Stimulated activated CD4-positive, alpha-beta T cell treated with anti-CD3 and anti-CD28 coated beads, TNF-alpha, amount 100 ng/mL, for 1 hour (primary cell): ENCODE measurements at places on chromosomes 11 and 22.

DNA sequence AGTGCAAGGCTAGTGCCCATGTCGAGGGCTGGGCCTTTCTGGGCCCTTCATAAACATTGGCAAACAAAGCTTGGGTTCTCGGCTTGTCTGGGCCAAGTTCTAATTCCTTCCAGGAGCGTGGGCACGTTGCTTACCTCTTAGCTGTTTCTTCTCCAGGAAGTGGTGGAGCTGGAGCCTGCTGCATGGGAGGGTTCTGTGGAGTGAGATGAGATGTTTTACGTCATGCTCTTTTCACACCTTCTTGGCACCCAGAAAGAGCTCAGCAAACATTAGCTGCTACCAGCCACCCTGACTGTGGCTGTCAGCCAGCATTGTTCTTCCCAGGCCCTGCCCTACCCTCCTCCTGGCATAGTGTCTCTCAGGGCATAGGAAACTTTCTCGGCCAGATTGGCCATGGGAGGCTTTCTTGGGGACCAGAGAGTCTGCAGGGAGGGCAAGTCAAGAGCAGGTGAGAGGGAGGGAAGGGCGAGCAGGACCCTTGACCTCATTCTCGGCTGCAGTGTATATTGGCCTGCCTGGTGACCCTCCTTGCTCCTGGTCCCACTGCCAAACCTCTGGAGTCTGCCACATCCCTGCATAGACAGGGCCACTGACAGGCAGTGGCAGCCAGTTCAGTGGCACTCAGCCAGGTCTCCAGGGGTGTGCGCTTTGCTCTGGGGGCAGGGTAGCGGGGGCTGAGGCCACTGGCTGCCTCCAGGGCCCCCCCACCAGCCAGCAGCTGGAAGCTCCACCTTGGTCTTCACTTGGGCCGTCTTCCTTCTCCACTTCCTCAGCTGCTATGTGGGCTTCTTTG is 98.8 kb downstream of the BCR start:
- no peak for DNase-seq

DNA sequence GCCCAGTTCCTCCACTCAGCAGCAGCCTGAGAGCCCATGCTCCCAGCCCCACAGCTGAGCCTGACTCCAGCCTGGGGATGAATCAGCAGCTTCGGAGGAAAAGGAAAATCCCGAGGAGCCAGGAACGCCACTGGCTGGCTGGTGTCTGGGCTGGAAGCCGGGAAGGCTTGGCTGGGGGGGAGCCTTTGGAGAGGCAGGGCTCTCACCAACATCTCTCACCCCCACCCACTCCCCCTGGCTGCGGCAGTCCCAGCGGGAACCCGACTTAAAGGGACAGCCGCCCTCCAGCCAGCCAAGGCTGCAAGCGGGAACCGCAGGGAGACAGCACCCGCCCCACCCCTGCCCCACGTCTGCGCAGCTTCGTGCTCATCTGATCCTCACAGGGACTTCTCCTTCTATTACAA is 28.4 kb downstream of the KIAA0930 start:
- no peak for DNase-seq

DNA sequence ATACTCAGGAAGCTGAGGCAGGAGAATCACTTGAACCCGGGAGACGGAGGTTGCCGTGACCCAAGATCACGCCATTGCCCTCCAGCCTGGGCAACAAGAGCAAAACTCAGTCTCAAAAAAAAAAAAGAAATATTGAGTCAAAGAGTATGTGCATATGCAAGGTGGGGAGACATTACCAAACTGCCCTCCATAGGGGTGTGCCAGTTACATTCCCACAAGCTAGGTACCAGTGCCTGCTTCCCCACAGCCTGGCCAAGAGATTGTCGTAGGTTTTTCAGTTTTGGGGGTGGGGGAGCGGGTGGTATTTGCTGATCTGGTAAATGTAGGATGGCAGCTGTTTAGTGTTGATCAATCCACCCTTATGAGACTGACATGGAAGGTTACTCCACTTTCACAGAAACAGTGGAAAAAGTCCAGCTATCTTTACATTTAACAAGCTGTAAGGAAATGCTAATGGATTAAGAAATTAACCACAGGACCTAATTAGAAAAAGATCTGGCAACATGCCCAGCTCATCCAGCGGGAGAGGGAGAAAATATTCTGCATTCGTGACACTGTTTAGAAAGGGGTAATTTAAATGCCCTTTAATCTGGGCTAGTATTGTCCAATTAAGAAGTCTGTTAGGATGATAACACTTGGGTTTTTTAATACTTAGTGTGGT is 89.4 kb downstream of the PACS1 start:
- DNase-seq, result no peak

DNA sequence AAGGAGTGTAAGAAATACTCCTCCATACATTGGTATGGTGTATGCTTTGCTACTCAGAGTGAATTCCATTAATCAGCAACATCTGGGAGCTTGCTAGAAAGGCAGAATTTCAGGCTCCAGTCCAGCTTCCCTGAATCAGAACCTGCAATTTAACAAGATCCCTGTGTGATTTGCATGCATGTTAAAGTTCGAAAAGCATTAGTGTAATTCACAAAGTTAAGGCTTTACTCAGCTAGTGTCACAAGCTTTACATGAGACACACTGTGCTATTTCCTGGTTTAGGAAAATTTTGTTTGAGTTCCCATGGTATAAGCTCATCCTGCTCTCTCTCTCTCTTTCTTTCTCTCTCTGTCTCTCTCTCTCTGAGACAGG is 37.0 kb upstream of the HEPHL1 start:
- DNase-seq, result no peak

DNA sequence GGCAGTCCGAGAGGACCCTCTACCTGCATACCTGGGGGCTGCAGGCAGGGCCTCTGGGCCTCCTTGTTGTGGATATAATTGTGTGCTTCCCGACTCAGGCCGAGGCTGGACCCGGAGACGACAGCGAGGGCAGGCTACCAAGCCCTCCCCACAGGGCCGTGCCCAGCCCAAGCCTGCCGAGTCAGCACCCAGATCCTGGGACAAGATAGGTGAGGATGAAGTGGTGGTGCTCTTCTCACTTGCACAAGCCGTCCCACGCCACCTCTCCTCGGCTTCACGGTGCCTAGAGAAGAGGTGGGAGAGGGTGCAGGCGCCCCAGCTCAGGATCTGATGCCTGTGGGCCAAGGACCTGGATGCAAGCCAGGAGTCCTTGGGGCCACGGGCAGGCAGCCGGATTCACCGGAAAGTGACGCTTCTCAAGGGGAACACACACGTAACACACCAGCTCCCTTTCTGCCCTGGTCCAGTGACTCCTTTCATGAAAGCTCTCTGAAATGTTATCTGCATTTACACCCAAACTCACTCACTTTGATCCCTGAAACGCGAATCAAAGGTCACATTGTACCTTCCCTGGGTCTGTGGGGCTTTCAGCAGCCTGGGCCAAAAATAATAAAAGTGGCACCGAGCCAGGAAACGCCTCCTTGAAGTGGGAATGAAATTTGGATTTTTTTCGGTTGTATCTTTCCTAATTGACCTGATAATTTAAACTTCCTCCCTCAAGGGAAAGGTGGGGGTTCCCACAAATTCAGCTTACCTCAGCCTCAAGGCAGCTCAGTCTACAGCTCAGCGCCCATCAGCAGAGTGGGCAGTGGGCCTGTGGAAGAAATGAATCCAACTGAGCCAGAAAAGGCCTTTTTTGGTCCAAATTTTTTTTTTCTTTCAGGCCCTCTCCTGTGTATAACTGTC is 1.1 kb upstream of the GNB1L start:
- no peak for DNase-seq

- DNase-seq, result no peak
Observed at GRCh38 chr11:117642396-117642795, 154.6 kb downstream of the DSCAML1 start.

GRCh38 chr11:975827-976226 is 50.2 kb downstream of the AP2A2 start:
- no peak for DNase-seq

- DNase-seq, result no peak
Observed at GRCh38 chr11:95674657-95675358, 114.8 kb downstream of the FAM76B start.

- no peak for DNase-seq
Observed at GRCh38 chr22:50218996-50219727, 18.4 kb downstream of the SELENOO start.

DNA sequence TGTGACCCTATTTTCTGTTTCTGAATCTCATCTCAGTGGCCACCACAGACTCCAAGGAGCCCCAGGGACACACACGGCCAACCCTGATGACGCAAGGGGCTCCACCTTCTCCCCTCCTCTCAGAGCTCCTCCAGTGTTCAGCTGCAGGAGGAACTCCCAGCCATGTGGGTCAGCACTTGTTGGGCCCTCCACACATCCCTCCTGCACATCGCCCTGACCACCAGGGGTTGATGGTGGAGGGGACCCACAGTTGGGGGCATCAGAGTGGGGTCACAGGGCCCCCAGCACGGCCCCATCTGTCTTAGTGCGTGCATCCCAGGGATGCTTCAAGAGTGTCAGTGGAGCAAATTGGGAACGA is 499.6 kb downstream of the BRD1 start:
- DNase-seq, result no peak

DNA sequence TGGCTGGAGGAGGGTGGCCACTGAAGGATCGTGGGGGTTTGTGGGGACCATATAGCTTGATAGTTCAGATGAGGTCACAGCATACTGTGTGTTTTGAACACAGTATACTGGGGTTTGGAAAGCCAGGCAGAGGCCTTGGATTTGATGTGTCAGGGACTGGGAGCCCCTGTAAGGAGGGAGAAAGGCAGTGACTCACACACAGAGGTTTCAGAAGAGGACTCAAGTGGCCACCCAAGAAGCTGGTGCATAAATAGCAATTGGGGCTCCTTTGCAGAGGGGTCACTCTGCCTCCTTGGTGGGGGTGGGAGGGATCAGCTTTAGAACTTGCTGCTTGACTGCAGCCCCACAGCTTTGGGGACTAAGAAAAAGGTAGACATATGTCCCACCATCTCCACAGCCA is 39.3 kb downstream of the SLC5A1 start:
- no peak for DNase-seq

DNA sequence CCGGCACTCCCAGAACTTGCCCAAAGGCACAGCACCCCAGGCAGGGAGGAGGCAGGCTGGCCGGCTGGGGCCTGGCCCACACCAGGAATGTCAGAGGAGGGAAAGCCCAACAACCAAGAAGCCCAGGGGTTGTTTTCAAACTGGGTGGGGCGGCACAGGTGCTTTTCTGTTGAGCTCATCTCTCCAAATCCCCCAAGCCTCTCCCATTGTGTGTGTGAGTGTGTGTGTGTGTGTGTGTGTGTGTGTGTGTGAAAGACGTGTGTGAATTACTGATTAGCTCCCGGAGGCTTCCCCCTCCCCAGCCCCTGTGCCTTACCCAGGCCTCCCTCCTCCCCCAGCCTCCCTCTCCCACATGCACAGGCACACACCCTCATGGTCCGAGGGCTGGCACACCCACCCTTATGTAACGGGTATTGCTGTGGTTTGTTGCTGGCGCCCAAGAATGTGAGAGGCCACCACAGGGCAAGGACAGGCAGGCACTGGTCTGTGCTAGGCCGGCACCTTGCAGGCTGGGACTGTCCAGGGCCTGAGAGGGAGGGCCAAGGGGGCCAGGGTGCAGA is 15.9 kb downstream of the TRIM29 start:
- no peak for DNase-seq

DNA sequence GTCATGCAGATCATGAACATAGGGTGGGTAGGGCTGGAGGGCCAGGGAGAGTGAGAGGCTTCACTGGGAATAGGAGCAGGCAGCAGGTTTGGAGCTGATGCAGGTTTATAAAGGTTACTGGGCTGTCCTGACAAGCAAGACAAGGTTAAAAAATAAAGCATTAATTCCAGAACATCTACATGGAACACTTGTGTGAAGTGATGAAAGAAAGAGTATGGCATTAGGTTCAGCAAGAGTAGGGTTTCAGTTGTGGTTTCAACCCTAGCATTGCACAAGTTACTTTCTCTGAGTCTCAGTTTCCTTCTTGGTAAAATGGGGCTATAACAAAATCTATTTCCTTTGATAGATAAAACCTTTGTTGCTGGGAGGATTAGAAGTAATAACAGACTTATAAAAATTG is 114.6 kb upstream of the SESN3 start:
- DNase-seq, result no peak

- no peak for DNase-seq
Observed at GRCh38 chr11:127002669-127003259, 2.2 kb upstream of the KIRREL3 start.

DNA sequence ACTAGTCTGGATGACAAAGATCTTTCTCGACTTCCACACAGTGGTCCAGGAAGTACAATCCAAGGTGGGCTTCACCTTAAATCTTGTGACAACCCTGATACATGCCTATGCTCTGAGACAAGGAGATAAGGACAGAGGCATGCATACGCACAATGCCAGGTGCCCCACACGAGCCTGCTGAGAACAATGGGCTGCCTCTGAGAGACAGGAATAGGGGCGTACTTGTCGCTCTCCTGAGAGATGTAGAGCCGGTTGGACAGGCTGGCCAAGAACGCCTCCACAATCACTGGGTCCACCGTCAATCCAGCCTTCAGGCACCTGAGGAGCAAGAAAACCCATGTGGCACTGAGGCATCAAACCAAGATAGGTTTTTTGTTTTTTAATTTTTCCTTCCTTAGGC is 25.5 kb downstream of the SERPIND1 start:
- no peak for DNase-seq

DNA sequence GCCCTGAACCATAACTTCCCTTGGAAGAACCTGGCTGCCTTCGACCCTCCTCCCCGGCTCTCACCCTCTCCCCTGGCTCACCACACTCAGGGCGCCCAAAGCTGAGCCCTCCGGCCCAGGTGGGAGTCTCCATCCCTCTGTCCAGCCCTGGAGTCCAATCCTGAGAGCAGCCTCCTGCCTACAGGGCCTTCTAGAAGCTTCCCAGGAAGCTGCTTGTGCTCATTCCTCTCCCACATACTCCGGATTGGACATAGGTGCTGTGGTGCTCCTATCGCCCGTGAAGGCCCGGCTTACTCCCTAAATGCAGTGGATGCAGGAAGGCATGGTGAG is 1332.0 kb downstream of the BRD1 start:
- no peak for DNase-seq

GRCh38 chr22:49008682-49009235 is 818.9 kb downstream of the BRD1 start:
- DNase-seq, result no peak

DNA sequence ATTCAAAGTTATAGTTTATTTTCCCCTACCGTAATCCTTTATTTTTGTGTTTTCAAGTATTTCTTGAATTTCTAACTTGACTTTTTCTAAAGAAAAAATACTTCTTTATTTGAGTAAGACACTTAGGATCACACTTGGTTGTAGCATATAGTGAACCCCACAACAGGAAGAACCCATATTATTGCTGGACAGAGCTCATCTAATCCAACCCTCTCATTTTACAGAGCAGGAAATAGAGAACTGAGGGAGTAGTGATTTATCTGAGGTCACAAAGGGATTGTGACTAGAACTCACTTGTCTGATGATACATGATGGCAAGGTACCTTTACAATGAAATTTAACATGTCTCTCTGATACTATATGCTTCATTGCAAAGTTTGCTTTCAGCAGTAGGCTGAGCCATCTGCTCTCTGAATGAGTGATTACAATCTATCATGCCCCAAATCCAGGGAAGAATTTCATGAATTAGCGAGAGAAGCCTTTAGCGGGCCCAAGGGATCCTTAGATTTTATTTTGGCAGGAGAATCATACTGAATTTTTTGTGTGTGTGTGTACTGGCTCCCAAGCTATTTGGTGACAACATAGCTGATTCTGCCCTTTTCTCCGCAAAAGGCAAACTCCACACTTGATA is 9.8 kb downstream of the SLC17A6 start:
- no peak for DNase-seq

- DNase-seq, result no peak
Observed at GRCh38 chr11:122383186-122383585, 267.2 kb upstream of the BLID start.
